IMR-90 (cell line): ENCODE measurements at places on chromosomes 4 and X. TPM values are rescaled to one million over a fixed set of nuclear protein-coding genes. Genes with fewer than 3 reads are reported as not detected.

Gene ADH1C
- not detected in 2 replicates for total RNA-seq

Gene MAGEC3
- not detected in 2 replicates for total RNA-seq

Gene NCBP2L
- total RNA-seq: not detected in 2 replicates

Gene UGT2B28
- not detected in 2 replicates for total RNA-seq

Gene FRMD7
- total RNA-seq: not detected in 2 replicates

Gene TRIM60
- total RNA-seq: not detected in 2 replicates

Gene NAT8L
- not detected in 2 replicates for total RNA-seq

Gene ADH7
- not detected in 2 replicates for total RNA-seq

DNA sequence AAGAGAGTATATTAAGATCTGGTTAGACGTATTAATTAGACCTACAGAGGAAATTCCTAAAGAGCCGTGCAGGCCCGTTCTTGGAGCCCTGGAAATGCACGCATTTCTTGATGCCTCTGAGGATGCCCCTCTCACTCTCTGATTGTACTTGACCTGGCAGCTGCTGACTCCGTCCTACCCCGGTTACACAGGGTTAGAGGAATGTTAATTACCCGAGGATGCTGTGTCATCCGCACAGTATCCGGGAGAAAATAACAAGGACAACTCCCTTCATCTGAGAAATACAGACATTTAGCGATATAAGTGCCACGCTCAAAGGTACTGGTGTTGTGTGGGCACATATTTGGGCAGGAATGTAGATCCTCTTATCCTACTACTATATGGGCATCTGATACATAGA, 404.6 kb upstream of the FAT1 start:
- no peak overlapping the region for H3K4me3 ChIP-seq
- H3K27me3 ChIP-seq: no peaks in the 10 kb centered on the region
- H3K4me1 ChIP-seq: no peaks in the 10 kb centered on the region
- peak; percentile 41 for DNase-seq
- no peaks in the 10 kb centered on the region for H3K36me3 ChIP-seq

DNA sequence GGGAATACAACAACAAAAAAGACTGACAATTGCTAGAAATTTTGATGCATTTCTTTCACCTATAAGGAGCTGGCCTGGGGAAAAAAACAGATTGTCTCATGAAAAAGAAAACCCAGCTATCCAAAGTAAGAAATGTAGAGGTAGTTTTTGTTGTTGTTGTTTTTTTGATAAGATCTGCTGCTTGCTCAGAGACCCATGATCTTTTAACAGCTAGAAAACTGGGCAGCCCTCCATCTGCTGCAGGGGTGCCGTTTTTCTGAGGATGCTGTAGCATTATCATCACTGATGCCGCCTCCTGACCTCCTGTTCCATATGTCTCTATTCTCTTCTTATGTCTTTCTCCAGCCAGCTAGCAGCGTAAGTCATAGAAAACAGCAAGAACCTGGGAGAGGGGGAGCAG, 98.3 kb downstream of the BMPR1B start:
- H3K4me3 ChIP-seq: no peak overlapping the region
- H3K27ac ChIP-seq: no peak overlapping the region
- H3K27me3 ChIP-seq: no peaks in the 10 kb centered on the region

DNA sequence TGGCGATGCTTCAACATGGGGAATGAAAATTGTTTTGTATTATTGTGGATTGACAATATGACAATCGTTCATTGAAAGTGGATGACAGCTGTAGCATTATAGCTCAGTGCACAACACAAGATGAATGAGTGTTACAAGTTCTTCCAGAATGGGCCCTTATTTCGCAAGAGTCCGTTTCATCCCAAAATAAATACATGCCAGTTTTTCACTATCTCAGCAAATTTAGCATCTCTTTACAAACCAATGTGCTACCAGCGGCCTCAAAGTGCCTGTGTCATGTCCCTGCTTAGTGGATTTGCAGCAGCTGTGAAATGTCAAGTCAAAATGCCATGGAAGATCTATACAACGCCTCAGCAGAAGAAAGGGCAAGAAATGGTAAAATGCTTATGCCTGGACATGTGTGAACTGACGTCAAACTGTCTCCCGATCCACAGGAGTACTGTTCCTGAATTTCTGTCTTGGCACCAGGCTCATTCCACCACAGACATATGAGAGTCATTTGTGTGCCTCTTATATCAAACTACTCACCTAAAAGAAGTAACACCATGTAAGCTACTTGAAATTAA, 109.6 kb downstream of the MAML3 start:
- H3K4me3 ChIP-seq: no peak overlapping the region
- peaks cover 13% of the 10 kb centered on the region for H3K4me1 ChIP-seq
- H3K36me3 ChIP-seq: no peaks in the 10 kb centered on the region
- H3K27ac ChIP-seq: no peak overlapping the region

DNA sequence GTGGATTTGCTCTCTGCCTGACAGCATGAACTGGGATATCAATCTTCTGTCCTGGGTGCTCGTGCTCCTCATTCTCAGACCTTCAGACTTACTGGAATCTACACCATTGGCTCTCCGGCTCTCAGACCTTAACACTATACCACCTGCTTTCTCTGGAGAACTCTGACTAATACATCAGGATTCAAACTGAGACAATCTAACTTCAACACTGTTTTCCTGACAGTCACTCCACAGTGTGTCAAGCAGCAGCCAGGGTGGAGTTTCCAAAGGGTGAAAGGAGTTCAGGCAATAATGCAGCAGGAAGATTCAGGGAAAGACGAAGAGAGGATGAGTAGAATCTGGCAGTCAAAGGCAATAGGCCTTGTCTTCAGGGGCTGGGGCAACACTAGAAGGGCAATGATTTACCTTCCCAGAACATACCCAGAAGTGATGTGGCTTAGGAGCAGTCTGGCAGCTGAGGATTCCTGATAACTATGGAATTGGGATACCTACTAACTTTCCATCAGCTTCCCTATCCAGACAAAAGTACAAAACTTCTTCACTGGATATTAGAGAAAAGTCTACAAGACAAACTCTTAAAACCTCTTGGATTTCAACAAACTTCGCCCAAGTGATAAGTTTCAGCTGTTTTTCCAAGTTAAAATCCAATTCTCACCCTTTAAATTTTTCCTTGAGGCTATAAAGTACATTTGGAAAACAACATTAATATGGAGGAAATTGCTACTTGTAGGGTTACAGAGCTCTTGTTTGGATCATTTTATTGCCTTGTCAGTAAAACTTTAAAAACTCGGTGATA, 58.4 kb upstream of the SLIT2 start:
- H3K4me1 ChIP-seq: peaks cover 11% of the 10 kb centered on the region
- H3K36me3 ChIP-seq: no peaks in the 10 kb centered on the region
- DNase-seq: peak; percentile 59
- H3K27me3 ChIP-seq: no peaks in the 10 kb centered on the region
- H3K27ac ChIP-seq: peak overlapping the region; percentile 73

GRCh38 chrX:44935640-44936039, 62.7 kb downstream of the KDM6A start:
- DNase-seq: no peak
- no peaks in the 10 kb centered on the region for H3K4me1 ChIP-seq
- H3K27me3 ChIP-seq: no peaks in the 10 kb centered on the region

- H3K27ac ChIP-seq: peak overlapping the region; percentile 33; the same call in 1 of the 2 replicates
- no peaks in the 10 kb centered on the region for H3K36me3 ChIP-seq
- no peaks in the 10 kb centered on the region; the same call in 1 of the 2 replicates for H3K27me3 ChIP-seq
Measured at GRCh38 chrX:8913655-8914409, 112.6 kb upstream of the FAM9A start.

DNA sequence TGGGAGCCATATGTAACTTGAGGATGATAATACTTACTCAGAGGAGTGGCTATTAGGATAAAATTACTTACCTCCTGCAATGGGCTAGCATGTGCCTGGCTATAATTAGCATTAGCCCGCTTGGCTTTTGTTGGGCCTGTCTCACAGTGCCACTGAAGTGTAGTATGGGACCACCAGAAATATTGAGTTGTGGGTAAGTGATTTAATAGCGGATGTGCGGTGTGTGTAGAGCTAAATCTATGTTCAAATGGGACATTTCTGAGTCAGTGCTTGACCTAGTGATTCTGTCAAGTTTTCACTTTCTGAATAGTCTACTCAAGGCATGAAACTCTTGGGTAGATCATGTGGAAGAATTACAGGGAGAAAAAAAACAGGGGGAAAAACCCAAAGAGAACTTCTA, 3.5 kb upstream of the CLNK start:
- no peaks in the 10 kb centered on the region for H3K27me3 ChIP-seq
- no peaks in the 10 kb centered on the region for H3K4me1 ChIP-seq
- H3K36me3 ChIP-seq: no peaks in the 10 kb centered on the region
- no peak overlapping the region for H3K27ac ChIP-seq
- no peak for DNase-seq
- H3K4me3 ChIP-seq: no peak overlapping the region

DNA sequence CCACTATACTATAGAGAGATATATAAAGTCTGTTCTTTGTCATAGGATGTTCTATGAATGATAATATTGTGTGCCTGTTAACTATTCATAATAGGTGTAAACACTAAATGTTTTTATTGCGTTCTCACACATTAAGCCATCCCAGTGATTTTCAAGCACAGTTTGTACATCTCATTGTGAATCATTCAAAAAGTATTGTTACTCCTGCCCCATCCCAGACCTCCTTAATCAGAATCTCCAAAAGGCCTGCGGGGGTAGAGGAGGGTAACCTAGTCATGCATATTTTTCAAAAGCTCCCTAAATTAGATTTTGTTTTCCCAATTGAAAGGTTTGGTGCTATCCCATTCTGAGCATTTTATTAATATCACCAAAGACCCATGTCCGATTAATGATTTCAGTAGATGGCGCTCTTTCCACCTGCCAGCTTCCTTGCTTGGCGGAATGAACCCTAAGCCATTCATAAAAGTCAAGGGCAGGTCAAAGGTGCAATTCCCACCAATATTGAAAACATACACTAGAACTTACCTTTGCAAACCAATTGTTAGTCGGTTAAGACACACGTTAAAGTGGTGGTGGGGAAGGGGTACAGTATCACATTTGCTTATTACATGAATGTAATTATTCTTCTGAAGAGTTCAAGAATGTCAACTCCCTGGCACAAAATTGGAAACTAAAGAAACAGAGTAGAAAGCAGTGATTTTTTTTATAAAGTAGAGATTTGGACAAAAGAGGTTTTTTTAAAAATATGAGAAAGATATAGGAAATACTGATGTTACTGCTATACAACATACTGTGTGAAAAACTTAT, 5.8 kb upstream of the TET2 start:
- H3K27me3 ChIP-seq: no peaks in the 10 kb centered on the region
- no peak for DNase-seq
- no peak overlapping the region for H3K4me3 ChIP-seq

GRCh38 chrX:26918631-26919030, 544.5 kb downstream of the PPP4R3C start:
- H3K36me3 ChIP-seq: no peaks in the 10 kb centered on the region
- no peak overlapping the region for H3K27ac ChIP-seq
- DNase-seq: no peak
- no peaks in the 10 kb centered on the region for H3K27me3 ChIP-seq
- H3K4me1 ChIP-seq: no peaks in the 10 kb centered on the region
- no peak overlapping the region for H3K4me3 ChIP-seq

GRCh38 chr4:101417046-101417445, 69.7 kb upstream of the PPP3CA start:
- H3K4me1 ChIP-seq: no peaks in the 10 kb centered on the region
- no peaks in the 10 kb centered on the region for H3K36me3 ChIP-seq
- no peak overlapping the region for H3K4me3 ChIP-seq
- H3K27me3 ChIP-seq: no peaks in the 10 kb centered on the region
- no peak overlapping the region for H3K27ac ChIP-seq

DNA sequence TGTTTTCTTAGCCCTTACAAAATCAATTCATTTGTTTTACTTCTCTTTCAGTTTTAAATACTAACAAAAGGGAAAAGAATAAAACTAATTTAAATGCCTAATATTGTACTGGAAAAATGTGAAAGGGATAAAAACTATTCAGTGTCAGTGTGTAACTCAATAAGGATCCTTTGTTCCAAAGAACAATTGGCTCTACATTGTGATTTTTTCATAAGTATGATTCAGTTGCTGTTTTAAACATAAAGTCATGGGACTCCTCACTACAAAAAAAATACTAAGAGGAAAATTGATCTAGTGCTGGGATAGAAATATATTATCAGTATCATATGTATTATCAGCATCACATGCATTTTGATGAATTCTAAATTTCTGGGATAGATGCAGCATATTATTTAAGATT, 199.4 kb upstream of the TRAM1L1 start:
- H3K4me3 ChIP-seq: no peak overlapping the region
- no peaks in the 10 kb centered on the region for H3K36me3 ChIP-seq
- H3K27ac ChIP-seq: no peak overlapping the region

- H3K36me3 ChIP-seq: no peaks in the 10 kb centered on the region
- peaks cover 4% of the 10 kb centered on the region for H3K27me3 ChIP-seq
- no peak overlapping the region for H3K27ac ChIP-seq
- DNase-seq: no peak
- no peaks in the 10 kb centered on the region for H3K4me1 ChIP-seq
Measured at GRCh38 chr4:55087009-55087912, 38.1 kb downstream of the KDR start.

DNA sequence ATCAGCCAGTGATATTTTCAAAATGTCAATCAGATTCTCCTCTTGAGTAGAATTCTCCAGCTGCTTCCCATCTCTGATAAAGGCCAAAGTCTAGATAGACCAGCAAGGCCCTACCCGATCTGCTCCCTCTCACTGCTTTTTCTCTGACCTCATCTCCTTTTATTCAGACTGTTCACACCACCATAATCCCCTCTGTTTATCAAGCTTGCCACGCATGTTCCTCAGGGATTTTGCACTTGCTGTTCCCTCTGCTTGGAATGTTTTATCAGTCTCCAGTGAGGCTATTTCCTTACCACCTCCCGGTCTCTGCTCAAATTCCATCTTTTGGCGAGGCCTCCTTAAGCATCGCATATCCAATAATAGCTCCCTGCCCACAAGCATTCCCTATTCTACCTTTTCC, 20.1 kb downstream of the NOCT start:
- H3K36me3 ChIP-seq: peaks cover 3% of the 10 kb centered on the region
- H3K27me3 ChIP-seq: no peaks in the 10 kb centered on the region
- no peak overlapping the region for H3K27ac ChIP-seq
- peaks cover 7% of the 10 kb centered on the region for H3K4me1 ChIP-seq

DNA sequence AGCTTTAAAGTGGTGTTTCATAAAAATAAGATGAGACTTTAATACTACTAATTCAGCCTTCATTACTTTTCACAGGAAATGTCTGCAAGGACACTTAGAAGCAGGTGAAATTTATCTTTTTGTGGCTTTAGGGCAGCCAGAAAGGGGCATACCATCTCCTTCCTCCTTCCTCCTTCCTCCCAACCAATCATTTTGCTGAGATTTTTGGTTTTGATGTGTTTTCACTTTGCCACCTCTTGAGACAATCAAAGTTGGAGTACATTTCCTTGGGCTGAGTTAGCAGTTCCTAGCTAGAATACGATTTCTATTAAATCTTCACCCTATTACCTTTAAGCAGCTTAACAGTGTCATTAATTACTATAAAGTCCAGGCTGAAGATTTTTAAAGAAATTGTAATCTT, 5.1 kb upstream of the NDST3 start:
- no peak overlapping the region for H3K27ac ChIP-seq
- H3K4me1 ChIP-seq: no peaks in the 10 kb centered on the region

DNA sequence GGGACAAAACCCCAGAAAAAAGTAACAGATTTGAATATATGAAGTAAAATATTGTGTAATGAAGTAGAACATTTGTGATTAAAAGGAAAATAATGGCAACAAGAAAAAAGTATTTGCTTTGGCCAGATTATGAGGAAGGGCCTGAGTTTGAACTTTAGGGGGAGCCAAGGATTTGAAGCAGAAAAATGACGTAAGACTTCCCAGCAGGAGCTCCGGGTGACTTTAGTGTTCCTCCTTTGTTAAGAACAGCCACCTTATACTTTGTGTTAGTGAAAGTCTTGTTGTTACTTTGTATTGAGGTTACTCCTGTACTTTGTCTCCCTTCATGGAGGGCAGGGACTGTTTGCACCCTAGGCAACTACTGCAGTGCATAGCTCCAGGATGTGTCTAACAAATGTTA, 41.1 kb downstream of the DCUN1D4 start:
- DNase-seq: no peak
- no peaks in the 10 kb centered on the region for H3K27me3 ChIP-seq
- peaks cover 37% of the 10 kb centered on the region for H3K36me3 ChIP-seq
- no peaks in the 10 kb centered on the region for H3K4me1 ChIP-seq
- no peak overlapping the region for H3K27ac ChIP-seq
